ENCODE measurements at places on chromosomes 11 and 22.
A peak's percentile ranks its signal among the peaks of the same experiment; 100 is the strongest.

- DNase-seq, result no peak
Measured at GRCh38 chr11:23423104-23423503, 562.8 kb upstream of the CCDC179 start.

DNA sequence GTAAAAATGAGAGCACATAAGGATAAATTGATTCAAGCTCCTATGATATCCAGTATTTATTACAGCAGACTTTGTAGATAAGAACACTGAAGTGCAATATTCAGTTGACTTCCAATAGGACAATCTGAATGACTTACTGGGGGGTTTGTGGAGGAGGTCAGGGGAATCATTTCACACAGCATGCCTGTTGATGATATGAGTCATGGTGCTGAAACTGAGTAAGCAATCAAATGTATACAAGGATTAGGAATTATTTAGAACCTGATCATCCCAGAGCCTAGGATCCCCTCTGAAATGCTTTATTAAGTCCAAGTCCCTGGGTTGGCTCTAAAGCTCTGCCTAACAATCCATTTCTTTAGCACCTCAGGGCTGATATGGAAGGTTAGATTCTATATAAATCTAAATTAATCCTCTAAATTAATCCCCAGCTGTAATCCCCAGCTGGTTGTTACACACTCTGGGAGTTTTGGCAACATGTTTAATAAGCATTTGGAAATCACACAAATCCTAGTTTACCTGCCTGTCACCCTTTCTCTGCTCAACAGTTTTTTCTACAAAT, 326.4 kb downstream of the GUCY1A2 start:
- DNase-seq, result no peak

- DNase-seq, result no peak
Measured at GRCh38 chr11:123202155-123203151, 7.4 kb upstream of the CLMP start.

DNA sequence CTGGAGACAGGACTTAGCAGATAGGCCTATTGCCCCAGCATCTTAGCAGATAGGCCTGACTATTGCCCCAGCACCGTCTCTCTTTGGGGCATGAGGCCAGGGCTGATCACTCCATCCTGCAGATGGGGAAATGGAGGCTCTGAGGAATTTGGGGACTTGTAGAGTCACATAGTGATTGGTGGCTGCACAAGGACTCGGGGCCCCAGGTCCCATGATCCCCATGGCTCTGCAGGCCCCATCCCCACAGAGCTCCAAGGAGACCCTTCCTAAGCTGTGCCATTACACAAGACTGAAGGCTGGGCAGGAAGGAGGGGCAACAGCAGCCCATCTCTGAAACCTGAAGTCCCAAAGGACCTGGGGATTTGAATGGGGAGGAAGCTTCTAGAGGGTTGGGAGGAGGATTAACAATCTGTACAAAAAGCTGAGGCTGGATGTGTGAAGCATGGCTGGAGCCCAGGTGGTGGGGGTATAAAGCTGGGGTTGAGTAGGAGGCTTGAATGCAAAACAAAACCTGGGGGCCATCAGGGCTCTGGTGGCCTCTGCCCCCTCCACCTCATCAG, 1.6 kb downstream of the ARAP1 start:
- no peak for DNase-seq

GRCh38 chr22:45997077-45997776, 20.3 kb upstream of the WNT7B start:
- no peak for DNase-seq

DNA sequence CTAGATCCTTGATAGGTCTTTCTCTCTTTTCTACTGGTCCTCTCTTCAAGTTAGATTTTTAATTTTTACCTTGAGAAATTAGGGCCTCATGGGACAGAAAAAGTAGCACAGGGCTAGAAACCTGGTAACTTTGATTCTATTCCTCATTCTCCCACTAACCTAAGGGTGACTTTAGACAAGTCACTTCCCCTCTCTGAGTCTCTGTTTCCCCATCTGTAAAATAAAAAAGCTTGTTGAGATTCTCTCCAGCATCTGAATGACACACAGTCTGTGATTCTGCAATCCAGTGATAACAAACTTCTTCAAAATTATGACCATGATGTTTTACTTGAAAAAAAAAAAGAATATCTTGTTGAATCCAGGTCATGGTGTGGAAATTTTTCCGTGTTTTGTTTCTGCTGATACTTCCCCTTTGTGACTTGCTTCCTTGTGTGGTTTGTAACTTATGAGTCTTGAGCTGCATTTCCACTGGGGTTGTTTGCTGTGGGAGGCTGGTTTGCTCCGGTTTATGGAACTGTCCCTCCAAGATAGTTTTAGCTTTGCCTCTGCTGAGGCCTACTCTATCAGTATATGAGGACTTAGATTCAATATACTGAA, 9.8 kb upstream of the MPEG1 start:
- DNase-seq, result no peak

DNA sequence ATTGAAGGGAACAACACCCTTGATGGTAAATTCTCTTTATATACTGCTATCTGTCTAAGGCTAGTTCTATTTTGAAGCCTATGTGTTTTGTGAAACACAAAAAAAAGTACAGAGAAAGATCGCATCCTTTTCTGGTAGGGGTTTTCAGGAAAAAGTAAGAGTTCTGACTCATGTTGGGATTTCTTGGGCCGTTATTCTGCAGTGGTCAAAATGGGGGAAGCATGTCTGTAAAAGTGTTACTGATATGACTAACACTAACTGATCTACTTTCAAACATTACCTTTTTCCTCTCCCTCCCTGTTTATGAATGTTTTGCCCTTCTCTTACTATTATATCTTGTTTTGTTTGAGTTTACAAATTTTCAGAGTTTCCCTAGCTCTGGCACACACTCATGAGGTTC, 53.9 kb downstream of the CTNND1 start:
- DNase-seq, result no peak

- no peak for DNase-seq
Measured at GRCh38 chr11:8681837-8682302, 595 bp downstream of the TRIM66 start.

- DNase-seq, result no peak
Measured at GRCh38 chr11:29184939-29185890, 831.6 kb downstream of the KCNA4 start.

- DNase-seq, result peak; percentile 46
Measured at GRCh38 chr11:70353900-70354568, 44.3 kb upstream of the CTTN start.

GRCh38 chr22:41603873-41604332, 14.3 kb upstream of the PMM1 start:
- DNase-seq, result peak; percentile 37

GRCh38 chr11:107819361-107820014, 39.1 kb downstream of the SLC35F2 start:
- DNase-seq, result no peak

DNA sequence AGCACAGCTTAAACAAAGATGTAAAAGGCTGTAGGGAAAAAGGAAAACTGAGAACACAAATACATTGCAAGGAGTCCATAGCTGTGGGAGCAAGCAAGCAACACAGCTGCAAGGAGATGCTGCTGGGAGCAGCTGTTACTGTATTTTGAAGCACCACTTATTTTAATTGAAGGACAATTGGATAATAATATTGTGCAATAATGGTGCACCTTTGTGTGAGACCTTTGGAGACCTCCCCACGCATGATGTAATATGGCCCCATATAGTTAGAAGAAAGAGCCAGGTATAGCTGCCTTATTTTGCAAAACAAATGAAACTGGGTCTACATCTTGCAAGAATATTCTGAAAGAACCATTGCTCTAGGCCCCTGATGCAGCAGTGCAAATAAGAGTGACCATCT, 191.1 kb upstream of the KIRREL3 start:
- no peak for DNase-seq

GRCh38 chr22:28600546-28601143, 79.0 kb downstream of the TTC28 start:
- no peak for DNase-seq

DNA sequence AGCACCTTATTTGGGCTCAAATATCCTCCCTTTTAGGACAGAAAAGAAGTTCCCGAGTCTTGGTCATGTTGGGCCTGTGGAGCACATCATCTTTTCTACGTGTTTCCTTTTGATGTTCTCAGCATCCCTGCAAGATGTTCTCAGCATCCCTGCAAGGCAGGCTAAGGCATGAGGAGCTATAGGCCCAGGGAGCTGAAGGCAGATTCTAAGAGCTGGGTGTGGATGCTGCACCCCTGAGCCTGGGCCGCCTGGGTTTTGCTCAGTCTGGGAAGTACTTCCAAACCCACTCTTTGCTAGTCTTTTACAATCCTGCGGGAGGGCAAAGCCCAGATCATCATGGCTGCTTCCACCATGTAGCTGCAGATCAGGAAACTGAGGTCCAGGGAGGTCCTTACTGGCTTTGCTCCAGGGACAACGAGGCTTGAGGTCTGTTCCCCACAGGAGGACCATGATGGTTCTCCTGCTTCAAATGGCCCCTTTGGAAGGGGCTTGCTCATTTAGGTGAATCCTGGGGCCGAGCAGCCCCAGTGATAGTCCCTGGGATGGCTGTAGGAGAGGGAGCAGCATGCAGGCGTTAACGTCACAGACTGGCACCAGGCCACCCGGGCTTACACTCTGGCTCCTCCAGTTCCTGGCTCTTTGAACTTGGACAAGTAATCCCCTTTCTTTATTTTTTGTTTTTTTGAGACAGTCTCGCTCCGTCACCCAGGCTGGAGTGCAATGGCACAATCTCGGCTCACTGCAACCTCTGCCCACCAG, 10.6 kb downstream of the LRRC75B start:
- no peak for DNase-seq

DNA sequence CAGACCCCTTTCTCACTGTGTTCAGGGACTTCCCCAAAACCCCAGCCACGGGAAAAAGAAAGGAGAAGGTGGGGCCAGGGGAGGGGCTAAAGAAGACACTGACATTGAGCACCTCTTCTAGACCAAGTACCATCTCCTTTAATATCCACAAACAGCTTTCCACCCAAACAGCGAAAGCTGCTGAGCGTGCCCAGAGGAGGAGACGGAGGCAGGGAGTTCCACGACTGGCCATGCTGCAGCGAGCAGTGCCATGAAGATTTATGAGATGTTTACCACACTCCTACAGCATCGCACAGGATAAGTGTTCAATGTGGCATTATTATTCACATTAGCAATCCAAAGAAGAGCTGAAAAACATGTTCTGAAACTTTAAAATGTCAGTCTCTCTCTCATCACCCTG, 127.4 kb downstream of the LARGE1 start:
- DNase-seq, result no peak

DNA sequence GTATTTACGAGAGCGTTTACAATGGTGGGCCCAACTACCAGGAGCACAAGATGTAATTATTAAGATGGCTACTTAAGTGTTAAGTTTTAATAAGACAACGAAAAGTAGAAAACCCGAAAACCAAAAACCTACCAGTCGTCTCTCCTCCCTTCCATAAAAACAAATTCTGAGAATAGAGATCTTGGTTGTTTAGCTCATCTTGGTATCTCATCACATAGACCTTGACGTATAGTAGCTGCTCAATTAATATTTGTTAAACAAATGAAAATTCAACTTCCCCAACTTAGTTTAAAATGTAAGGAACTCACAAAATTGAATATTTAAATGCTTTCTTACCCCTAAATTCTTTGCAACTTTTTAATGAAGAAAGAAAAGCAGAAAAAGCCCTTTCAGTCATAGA, 669 bp downstream of the KDM4D start:
- DNase-seq, result no peak

DNA sequence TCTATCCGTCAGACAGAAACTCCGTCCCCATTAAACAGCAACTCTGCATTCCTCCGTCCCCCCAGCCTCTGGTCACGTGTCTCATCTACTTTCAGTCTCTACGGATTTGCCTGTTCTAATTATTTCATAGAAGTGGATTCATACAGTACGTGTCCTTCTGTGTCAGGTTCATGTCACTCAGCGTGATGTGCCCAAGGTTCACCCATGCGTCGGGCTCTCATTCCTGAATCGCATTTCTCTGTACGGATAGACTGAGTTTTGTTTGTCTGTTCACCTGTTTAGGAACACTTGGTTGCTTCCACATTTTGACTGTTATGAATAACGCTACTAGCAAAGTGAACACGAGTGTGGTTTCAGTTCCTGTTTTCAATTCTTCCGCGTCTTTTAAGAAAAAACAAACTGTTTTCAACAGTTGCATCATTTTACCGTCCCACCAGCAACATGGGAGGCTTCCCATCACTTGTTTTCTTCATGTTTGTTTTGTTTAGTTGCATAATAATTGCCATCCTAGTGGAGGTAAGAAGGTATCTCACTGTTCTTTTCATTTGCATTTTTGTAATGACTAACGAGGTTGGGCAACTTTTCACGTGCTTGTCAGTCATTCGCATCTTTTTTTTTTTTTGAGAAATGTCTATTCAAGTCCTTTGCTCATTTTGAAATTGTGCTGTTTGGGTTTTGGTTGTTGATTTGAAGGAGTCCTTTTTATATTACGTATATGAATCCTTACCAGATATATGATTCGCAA, 8.9 kb upstream of the NLRP6 start:
- DNase-seq, result peak; percentile 60

DNA sequence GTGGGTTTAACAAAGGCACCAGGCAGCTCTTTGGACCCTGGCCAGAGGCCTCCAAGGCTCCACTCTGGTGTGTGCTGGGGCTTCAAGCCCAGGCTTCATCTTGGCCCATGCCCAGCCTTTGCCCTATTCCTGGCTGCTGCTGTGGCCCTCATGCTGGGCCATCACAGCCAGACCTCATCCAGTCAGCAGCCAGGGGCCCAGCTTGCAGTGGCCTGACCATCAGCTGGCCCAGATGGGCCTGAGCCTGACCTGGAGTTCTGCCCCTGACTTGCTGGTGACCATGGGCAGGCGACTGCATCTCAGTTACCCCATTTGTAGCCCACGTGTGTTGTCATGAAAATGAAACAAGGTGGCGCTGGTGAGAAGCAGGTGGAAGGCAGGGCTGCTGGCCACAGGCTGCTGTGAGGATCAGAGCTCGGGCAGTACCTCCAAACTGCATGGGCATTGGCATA, 76.1 kb downstream of the MED15 start:
- no peak for DNase-seq

DNA sequence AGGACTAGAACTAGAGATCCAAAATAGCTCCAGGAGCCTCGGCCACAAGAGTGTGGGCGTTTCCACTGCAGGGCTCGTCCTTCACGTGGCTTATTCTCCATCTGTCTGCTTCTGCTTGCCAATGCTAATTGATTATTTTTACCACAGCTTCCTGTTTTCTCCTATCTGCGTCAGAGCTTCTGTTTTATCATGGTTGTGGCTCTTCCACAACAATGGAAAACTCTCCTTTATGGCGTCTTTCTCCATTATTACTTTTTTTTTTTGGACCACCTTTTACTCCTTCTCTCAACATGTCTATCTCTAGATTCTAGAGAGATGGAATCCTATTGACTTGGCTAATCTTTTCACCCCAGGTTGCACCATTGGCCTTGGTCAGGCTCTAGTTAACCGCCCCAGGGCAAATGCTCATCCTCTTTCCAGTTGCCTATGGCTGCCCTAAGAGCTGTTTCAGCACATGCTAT, 25.9 kb downstream of the CAT start:
- DNase-seq, result no peak

GRCh38 chr11:67596753-67597300, 9.9 kb upstream of the NDUFV1 start:
- DNase-seq, result no peak
